ENCODE measurements at places on chromosomes 4 and X. TPM values are rescaled to one million over a fixed set of nuclear protein-coding genes. Genes with fewer than 3 reads are reported as not detected.

GRCh38 chr4:7864685-7865084, 75.0 kb downstream of the AFAP1 start:
- DNase-seq: no peak

Gene TLR2
- total RNA-seq: 3.7 TPM

- DNase-seq: no peak
Measured at GRCh38 chr4:164503874-164504273, 250.1 kb upstream of the SMIM31 start.

Gene TAPT1
- 64.9 TPM for total RNA-seq

DNA sequence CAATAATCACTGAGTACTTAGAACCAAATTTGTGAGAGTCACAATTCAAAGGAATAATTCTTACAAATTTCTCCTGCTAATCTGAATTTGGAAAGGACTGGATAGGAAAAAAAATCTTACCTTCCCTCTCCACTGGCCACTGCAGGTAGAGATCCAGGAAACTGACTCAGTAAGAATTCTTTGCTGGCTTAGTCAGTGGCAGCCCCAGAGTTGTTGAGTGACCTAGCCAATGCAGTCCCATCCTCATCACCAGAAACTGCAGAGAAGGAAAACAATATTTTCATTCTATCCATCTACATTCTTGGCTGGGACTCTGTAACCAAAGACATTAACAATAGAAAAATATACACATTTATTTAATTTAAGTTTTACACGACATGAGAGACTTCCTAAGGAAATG, 572.0 kb downstream of the ADGRL3 start:
- DNase-seq: no peak

Gene ACE2
- total RNA-seq: 1.9 TPM

- DNase-seq: no peak
Measured at GRCh38 chrX:13270360-13270759, 49.5 kb downstream of the ATXN3L start.

DNA sequence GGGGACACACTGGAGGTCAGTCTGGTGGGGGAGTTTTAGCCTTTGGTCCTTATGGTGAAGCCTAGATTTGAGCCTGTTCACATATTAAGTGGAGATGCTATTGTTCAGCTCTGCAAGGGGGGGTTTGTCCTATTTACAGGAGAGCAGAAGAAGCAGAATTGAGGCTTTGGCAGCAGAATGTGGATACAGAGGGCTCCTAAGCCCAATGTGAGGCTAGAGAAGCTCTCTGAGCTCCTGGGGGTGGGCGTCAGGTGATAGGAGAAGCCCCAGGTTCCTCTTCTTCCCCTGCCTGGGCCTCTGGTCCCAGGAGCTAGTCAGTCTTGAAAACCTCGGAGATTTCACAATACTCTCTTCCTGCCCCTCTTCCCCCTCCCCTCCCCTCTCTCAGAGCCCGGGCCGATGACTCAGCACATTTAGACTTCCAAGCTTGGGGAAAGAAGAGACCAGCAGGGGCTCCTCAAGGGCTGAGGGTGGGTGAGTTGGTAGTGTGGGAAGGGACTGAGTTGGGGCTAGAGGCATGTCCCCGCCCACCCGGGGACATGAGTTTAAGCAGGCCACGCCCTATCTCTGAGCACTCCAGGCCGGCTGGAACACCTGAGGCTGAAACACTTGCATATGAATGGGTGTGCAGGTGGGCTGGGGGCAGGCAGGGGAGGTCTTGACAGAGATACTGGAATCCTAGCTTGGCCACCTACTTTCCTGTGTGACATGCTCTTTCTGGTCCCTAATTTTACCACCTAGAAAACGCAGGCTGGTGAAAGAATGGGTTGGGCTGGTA, 3.4 kb downstream of the TFE3 start:
- DNase-seq: peak; percentile 59

DNA sequence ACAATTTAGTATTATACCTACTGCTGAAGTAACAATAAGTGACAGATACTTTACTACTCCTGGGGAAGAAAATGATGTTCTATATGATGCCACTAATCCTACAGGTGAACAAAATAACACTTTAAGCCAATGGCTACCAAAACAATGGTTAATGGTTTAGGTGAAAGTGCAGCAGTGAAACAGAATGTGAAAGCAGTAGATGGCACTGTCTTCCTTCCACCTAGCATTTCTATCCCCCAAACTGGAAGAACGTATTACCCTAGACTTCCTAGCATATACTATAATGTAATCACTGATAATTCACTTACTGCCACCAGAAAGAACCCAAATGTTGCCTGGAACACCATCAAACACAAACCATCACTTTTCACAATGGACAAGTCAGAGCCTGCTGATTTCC, 18.9 kb upstream of the CABS1 start:
- DNase-seq: no peak

GRCh38 chr4:189780391-189780790, 160.3 kb upstream of the FRG1 start:
- DNase-seq: no peak

- no peak for DNase-seq
Measured at GRCh38 chrX:4764888-4765287, 1051.4 kb upstream of the PRKX start.

- no peak for DNase-seq
Measured at GRCh38 chr4:26812049-26812714, 48.5 kb upstream of the STIM2 start.

- no peak for DNase-seq
Measured at GRCh38 chr4:145944886-145945285, 6.3 kb upstream of the ZNF827 start.

DNA sequence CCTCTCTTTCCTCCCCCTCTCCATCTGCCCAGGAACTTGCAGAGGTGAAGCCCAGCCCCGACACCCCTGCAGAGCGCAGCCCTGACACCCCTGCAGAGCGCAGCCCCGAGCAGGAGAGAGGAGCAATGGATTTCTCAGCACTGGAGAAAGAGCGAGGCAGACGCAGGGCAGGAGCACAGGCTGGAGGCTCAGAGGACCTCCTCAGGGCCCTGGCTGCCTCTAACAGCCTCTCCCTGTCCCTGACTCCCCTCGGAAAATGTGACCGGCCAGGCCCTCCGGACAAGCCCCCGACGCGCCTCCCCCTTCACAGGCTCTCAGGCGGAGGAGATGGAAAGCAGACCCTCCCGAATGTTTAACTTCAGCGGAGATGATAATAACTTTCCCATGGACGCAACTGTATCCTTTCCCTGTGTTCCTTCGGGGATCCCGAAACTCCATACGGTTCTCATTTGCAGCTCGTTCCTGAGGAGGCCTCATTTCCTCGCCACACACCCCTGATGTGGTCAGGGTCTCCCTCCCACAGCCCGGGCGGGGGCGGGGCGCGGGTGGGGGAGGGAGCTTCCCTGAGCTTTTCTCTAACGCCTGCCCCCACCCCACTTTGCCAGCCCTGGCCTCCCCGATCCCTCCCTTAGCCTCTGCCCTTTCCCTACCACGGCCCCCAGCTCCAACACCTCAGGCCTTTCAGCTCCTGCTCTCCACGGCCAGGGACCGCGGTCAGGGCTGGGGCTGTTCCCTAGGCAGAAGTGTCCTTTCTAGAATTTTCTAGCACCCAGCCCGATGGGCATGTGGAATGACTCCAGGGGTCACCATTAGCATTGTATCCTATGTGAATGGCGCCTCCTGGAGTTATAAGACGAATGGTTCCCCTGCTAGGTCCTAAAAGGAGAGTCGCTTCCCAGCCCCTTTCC, 201.1 kb upstream of the BCOR start:
- no peak for DNase-seq

- DNase-seq: no peak
Measured at GRCh38 chr4:26010304-26010703, 96.3 kb downstream of the SMIM20 start.

DNA sequence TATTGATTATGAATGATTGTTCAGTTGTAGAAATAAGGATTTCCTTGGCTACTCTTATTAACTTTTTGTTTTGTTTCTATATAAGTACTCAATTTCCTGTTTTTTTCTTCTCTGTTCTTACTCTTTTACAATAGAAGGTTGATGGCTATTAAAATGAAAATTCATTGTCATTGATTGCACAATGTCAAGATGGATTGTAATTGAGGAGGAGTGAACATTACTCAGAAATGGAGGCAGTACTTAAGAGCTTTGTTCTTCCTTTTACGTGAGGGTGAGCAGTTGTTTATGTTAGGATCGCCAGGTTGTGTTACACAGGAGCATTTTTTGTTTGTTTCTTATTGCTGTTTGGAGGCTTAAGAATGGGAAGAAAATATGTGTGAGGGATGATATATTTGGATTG, 2062.4 kb downstream of the ARAP2 start:
- peak; percentile 7 for DNase-seq

DNA sequence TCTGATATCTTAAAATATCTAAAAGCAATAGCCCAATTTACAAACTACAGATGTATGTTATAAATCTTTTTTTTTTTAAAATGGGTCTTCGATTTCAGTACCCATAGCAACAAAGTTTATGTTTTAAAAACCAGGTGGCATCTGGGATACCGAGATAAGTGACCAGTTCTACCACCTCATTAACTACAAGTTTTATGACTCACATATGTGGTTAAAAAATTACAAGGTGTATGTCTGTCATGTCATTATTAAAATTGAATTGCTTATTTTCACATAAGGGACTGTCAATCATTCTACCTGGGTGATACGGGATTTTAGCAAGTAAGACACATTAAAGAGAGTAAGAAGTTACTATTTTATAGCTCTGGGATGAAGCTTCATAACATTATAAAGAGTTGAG, 192.0 kb upstream of the ETNPPL start:
- no peak for DNase-seq

- DNase-seq: no peak
Measured at GRCh38 chrX:111483135-111483534, 28.3 kb upstream of the SERTM2 start.

DNA sequence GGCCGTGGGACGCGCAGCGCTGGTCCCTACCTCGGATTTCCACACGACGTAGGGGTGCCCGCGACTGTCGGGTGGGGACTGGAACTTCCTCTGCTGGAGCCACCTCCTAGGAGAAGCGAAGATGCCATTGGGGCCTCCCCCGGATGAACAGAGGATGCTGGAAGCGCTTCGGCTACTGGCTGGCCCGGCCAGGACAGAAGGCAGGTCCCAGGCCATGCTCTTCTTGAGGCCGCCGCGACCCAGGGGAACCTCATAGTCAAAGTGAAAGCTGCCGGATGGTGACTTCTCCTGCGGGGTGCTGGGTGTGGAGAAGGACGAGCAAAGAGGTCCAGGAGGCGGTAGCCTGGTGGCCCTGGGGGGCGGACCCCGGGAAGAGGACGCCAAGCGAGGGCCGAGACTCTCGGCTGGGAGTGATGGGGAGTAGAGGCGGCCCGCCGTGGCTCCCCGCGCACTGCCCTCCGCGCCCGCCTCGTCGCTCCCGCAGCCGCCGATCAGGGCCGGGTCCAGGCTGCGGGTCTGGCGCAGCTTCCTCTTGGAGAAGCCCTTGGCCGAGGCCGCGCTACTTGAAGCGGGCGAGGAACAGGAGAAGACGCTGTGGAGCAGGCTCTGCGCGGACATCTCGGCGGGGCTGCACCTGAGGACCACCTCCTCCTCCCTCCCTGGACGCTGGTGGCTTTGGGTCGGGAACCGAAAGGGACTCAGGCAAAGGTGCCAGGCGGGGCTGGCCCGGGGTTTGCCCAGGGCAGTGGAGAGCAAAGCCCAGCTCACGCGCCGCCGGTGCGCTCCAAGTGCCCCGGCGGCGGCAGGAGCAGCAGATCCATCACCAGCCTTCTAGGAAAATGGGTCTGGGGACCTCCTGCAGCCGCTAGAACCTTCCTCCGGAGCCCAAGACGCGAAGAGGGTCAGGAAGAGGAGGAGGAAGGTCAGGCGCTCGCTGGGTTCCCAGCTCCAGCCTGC, 1.2 kb downstream of the ARHGAP6 start:
- DNase-seq: no peak

DNA sequence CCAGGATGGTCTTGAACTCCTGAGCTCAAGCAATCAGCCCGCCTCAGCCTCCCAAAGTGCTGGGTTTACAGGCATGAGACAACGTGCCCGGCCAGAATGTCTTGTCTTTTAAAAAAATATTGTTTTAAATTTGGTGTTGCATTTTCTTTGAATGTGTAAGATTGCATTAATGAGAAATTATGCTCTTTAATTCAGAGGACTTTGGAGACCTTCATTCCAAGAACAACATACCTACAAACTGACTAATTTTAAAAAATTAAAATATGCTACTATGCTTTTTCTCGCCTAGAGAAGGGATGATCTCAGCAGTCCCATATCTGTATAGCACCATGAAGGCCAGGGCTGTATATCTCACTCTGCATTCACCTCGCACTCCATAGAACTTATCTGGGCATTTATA, 204.3 kb upstream of the SLC7A11 start:
- DNase-seq: no peak

DNA sequence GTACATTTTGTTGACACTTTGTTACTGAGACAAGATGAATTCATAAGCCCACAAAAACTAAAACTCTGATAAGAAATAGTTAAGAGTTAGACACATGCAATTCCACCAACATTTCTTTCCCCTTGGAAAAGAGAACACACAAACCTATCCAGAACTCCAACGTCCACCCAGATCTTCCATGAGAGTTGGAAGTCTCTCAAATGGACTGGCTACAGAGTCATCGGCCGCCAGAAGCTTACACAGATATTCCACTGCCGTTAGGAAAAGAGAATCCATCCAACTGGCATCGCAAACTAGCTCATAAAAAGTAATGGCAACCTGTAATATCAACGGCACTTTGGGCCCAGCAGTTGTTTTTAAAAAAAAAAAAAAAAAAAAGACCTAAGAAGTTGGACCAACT, 114.7 kb downstream of the PRKX start:
- DNase-seq: no peak

DNA sequence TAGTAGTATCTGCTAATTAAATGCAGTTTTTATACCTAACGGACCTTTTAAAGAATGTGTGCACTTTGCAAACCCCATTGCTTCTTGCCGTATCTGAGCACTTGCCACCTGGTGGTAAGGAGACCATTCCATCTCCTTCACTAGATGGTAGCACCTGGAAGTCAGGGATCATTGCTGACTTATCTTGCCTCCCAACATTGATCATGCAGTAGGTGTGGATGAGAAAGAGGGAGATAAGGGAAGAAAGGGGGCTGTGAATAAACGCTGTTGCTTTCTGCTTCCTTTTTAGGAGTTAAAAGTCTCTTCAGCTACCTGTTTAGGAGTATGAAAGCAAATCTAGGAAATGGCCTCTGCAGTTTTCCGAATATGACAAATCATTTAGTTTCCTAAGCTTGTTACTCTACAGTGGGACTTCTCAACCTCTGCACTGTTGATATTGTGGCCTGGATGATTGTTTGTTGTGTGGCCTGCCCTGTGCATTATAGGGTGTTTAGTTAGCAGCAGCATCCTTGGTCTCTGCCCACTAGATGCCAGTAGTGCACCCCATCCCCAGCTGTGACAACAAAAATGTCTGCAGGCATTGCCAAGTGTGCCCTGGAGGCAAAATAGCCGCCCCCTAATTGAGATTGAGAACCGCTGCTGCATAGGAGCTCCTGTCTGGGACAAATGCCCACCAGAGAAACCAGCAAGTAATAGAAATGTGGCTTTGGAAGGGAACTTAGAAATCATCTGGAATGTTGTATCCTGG, 38.8 kb downstream of the GAB1 start:
- DNase-seq: peak; percentile 24

GRCh38 chr4:123443401-123444289, 47.0 kb downstream of the SPRY1 start:
- DNase-seq: no peak

Gene FOXR2
- total RNA-seq: not detected

GRCh38 chr4:113639326-113639725, 122.2 kb downstream of the CAMK2D start:
- DNase-seq: no peak

Measured in spinal cord (tissue), 10 donors.